ENCODE measurements at places on chromosomes 4 and X.

DNA sequence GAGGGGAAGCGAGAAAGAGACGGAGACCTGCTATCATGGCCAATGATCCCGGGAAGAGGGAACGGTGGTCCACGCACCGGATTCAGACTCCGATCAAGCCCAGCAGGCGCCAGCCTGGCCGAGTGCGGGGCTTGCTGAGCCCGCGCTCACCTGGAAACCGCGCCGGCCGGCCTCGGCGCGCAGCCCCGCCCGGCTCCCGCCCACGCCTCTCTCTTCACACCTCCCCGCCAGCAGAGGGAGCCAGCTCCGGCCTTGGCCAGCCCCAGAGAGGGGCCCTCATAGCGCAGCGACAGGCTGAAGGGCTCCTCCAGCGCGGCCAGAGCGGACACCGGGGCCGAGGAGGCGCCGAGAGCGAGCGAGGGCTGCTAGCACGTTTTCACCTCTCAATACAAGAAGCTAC, 36.8 kb upstream of the SPANXN2 start:
- no peak for DNase-seq

DNA sequence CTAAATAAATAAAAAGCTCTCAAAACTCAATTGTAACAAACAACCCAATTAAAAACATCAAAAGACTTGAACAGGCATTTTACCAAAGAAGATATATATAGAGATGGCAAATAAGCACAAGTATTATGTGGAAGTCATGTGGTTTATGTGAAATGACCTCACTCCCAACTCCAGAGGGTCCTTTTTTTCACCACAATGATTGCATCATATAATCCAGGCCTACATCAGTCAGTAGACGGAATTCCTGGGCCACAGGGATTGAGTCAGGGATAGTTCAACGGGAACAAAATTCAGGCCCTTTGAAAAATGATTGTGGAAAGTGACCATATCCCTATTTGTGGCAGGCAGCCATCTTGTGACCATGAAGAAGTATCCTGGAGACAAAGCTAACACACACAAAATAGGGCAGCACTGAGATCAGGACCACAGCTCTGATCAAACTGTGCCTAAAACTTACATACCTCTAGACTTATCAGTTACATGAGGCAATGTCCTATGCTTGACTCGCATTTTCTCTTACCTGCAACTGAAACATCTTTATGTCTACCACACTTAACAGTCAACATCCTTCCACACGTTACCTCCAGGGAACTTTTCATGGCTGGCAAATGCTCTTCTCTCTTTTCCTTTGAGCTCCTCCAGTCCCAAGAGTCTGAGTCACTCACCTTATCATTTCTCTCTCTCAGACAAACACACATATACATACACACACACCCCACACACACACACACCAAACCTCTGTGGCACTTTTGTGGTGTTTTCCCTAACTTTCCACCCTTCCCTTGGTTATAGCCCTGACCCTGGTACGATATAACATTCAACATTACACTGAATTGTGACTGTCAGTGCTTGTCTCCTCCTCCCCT, 113.5 kb downstream of the PHF8 start:
- DNase-seq, result no peak

GRCh38 chrX:112233164-112233563, 150.6 kb upstream of the TRPC5 start:
- DNase-seq, result no peak

DNA sequence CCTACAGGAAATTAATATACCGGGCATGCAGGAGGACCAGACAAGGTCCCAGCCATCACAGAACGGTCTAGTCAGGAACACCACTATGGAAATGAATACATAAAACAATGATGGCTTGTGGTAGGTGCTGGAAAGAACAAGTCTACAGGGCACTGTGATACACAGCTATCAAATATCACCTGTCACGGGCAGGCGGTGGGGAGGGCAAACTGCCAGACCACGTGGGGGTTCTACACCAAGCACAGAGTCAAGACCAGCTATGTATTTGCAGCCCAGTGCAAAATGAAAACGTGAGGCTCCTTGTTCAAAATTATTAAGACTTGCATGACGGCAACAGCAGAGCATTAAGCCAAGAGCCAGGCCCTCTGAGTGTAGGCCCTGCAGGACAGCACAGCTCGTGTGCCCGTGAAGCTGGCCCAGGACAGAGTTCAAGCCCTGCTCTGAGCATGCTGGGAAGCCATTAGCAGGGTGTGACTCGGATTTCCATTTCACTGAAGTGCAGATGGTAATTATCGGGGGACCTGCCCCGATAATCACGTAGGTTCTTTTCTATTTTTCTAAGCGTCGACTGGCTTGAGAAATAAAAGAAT, 83.6 kb downstream of the JAKMIP1 start:
- no peak for DNase-seq

GRCh38 chrX:52811065-52811625, at the start of gene XAGE5:
Gene XAGE5, plus strand, starts transcription at chrX:52811287. Its CDS starts 1,280 bp downstream, at chrX:52812567.
- no peak for DNase-seq

- DNase-seq, result no peak
These were observed 7.2 kb downstream of the TCEAL3 start for GRCh38 chrX:103614999-103615398.

- DNase-seq, result no peak
These were observed 268.1 kb downstream of the LAS1L start for GRCh38 chrX:65266482-65266881.

- no peak for DNase-seq
These were observed 3.1 kb upstream of the CYSLTR1 start for GRCh38 chrX:78330540-78330939.

GRCh38 chr4:1318046-1318375, 28.3 kb downstream of the MAEA start:
- DNase-seq, result no peak

GRCh38 chr4:10056334-10057022, 35.2 kb upstream of the SLC2A9 start:
- DNase-seq, result no peak

DNA sequence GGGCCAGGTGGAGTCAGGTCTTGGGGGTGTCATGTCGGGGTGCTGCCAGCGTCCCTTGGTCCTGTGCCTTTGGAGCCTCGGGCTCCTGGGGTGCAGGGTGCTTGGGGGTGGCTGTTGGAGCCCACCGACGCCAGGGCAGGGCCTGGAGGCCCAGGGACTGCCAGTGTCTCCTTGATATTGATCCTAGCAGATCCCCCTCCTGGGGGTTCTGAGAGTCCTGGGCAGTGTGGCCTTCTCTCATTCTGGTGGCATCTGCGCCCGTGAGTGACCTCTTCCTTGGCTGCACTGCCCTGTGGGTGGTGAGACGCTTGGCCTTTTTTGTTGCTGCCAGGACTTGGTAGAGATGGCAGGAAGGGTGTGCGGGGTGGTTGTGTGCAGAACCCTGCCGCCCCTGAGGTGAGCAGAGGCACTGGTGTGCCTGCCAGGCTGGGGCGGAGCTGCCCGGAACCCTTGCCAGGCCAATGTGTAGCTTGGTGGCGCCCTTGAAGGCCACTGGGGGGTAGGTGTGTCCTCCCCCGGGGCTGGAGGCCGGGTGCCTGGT, 7.0 kb downstream of the NAT8L start:
- DNase-seq, result no peak

GRCh38 chr4:174540175-174540574, 17.9 kb upstream of the HPGD start:
- no peak for DNase-seq

DNA sequence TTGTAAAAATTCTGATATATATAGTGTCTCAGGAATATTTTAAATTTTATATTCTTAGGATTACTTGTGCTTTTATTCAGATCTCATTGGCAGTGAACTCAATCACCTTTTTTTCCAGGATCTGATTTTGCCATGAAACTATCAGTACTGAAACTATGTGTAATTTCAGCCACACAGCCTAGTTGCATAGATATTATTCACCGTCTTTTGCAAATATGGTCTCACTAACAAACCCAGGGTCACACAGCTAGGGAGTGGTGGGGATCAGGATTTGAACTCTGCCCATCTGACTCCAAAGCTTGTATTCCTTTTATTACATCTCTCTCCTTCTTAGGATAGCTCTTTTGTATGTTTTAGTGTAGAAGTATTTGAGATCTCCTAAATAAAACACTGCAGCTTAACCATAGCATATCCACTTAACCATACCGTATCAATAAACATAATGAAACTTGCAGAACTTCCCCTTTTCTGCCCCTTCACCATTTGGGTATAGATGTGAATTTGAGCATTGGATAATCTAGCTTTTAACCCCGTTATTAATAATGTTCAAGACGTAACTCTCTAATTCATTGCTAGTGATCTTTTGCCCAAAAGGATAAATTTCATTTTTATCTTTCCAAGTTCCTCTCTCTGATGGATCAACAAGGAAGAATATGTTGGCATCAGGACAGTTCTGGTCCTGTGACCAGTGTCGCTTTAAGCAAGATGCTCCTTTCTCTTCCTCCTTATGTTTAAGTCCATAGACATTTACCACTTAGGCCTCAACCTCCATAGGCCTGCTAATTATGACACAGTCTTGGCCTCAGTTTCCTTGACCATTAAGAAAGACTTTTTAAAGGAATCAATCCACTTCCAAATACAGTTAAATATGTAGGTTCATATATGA, 74.6 kb downstream of the RAPGEF2 start:
- no peak for DNase-seq

DNA sequence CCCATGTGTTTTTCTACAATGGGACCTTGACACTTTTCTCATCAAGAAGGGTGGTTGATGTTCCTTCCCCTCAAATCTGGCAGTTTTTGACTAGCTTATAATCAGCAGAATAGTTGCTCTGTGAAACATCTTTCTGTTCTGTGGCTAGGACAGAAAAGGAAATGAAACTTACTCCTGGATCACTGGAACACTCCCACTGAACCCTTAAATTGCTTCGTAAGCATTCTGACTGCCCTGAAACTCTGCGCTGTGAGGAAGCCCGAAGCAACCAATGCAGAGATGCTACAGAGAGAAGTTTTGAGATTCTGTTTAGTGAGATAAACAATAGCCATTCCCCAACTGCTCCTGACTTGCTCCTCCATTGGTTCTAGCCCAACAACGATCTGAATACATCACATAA, 602.2 kb downstream of the CENPC start:
- no peak for DNase-seq

GRCh38 chr4:160213366-160213765, 1110.5 kb downstream of the RAPGEF2 start:
- DNase-seq, result no peak

DNA sequence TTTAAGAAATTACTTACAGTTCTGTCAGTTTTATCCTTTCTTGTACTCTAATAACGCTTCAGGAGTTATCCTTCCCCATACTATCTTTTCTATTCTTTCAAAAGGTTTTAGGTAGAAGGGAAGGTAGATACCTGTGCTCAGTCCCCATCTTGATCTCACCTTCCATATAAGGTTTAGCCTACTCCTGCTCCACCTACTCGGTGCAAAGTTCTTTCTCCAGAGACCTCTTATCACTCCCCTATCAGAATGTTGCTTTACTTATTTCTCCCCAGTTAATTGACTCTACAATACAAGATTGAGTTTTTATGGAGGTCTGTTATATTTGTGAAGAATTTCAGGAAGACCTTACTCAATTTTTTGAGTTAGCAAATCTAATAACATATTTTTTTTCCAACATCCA, 33.9 kb downstream of the SPRY1 start:
- no peak for DNase-seq

DNA sequence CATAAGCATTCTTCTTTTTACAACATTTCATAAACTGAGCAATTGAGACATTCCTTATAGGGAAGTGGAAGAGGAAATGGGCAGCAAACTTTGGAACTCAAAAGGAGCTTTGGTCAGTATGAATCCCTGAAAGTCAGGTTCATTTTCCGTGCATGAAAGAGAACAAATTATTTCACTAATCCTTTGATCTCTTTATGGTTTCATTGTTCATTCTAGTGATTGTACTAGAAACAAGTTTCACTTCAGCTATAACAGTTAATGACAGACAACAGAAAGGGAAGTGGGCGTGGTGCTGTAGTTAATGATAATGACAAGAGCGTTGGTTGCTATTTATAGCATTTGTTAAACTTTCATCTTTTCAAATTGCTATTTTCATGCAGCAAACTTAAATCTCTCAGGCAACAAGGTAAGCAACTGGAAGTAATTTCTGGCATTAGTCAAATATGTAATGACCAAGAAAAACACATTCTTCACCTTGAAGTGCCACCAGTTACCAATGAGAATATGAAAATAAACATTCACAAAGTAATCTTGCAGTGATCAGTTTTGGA, 98.4 kb downstream of the AREG start:
- no peak for DNase-seq

GRCh38 chr4:189547559-189547958, 393.1 kb upstream of the FRG1 start:
- no peak for DNase-seq

- DNase-seq, result peak; percentile 62
These were observed 58.1 kb downstream of the MAML3 start for GRCh38 chr4:140095694-140096482.

DNA sequence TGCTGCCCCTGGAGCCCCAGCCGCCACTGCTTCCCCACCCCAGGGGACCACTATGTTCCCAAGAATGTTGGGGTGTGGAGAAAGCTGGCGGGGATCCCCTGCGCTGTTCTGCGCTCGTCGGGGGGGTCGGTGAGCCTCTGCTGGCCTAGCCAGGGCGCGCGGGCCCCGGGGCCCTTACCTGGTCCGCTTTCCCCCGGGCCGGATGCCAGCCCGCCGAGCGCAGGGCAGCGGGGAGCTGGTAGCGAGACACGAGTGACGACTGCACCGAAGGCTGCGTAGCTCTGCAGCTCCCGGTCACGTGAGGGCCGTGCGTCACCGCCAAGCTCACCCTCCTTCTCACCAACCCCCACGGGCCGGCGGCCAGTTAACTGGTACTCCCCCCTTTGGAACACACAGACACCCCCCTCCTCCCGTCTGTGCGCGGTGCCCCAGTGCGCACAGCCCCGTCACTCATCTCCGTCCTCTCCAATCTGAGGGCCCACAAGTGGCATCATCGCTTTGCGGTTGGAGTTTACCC, at the start of gene BEX1:
Gene BEX1 (minus strand): TSS at position 254 of the 517 bp plus-strand sequence. CDS start 897 bp downstream, outside the sequence.
- DNase-seq, result no peak

DNA sequence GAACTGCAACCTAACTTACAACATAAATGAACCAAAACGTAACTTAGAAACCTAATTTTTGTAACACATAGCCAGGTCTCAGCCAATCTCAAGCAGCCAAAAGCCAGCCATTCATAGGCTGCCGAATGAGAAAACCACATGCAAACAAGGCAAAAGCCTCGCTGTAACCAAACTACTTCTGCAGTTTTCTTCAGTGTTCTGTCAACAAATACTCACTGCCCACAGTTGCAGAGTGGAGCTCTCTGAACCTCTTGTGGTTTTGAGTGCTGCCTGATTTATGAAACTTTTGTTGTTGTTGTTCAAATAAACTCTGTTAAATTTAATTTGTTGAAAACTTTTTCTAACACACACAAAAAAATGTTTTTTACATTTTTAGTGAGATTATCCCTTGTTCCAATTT, 251.2 kb downstream of the PAPSS1 start:
- DNase-seq, result no peak

Measured in CMK (cell line).